ENCODE measurements at places on chromosomes 7 and 10.

DNA sequence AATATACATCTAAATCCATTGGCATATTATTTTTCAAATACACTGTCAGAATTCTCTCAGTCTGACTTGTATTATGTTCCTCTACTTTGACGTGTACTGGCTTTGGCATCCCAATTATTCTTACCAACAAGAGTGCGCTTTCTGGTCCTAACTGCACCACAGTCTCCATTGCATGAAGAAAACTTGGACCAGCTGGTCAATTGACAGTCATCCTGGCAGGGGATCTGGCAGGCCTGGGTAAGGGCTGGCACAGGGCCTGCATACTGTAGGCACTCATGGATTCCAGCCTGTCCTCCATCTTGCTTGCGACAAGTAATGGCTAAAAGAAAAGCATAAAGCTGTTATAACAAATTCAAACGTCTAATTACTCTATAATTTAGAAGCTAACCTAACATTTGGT lies 384.9 kb downstream of the THSD7A start:
- DNase-seq, result no peak

GRCh38 chr7:12979181-12979580 lies 291.7 kb downstream of the ARL4A start:
- no peak for DNase-seq

- no peak for DNase-seq
These were observed 108.9 kb upstream of the HDAC9 start for GRCh38 chr7:18386607-18387006.

GRCh38 chr10:14880229-14880628 lies 1.6 kb downstream of the SUV39H2 start:
- DNase-seq, result no peak

- no peak for DNase-seq
These were observed 777.4 kb downstream of the SORCS1 start for GRCh38 chr10:106387063-106387462.

DNA sequence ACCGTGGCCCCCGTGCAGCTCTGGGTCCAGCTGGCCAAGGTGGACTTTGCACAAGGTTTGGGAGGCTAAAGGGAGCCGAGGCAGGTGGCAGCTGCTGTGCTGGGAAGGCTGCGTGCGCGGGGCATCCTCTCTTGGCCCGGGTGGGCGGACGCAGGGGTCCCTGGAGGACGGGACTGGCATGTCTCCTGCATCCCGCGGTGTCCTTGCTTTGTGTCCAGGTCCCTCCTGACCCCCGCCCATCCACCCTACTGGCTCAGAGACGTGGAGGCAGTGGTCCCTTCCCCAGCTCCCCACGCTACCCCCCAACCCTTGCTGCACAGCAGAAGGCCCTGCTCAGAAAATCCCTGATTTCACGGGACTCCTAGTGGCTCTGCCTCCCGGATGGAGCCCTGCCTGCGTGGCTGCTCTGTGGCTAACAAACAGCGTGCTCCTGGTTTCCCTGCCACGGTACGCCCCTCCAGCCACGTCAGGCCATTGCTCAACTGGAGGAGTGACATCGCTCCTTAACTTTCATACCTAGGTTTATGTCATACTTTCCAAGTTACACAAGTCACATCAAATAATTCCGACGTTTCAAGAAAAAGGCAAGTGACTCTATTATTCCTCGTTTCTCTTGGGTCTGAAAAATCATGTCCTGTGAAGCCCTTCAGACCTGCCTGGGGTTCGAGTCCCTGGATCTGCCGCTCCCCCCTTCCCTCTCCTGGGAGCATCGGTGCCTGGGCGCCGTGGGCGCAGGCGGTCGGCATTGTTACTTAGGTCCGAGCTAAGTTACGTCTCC lies 421.9 kb downstream of the DNAJB6 start:
- no peak for DNase-seq

- no peak for DNase-seq
These were observed 190.2 kb downstream of the SORCS3 start for GRCh38 chr10:104831272-104831671.

DNA sequence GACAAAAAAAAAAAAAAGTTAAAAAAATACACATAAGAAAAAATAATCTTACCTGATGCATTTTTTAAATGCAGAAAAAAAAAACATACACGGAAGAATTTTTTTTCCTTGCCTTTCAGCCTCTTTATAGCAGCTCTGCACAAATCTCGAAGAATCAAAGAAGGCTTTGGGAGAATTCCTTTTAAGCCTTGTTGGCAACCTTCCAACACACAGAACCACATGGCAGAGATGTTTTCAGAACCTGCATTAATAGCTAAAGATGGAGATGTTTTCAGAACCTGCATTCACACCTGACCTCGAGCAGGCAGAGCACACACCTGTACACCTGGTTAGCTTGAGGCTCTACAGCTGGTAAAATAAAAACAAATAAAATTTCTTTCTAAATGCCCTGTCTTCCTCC lies 65.6 kb downstream of the DOCK4 start:
- DNase-seq, result no peak
